Kasumi-1 (cell line): ENCODE measurements at places on chromosomes 1 and 21.

GRCh38 chr1:214542275-214543199, 8.9 kb downstream of the PTPN14 start:
- DNase-seq = no peak

DNA sequence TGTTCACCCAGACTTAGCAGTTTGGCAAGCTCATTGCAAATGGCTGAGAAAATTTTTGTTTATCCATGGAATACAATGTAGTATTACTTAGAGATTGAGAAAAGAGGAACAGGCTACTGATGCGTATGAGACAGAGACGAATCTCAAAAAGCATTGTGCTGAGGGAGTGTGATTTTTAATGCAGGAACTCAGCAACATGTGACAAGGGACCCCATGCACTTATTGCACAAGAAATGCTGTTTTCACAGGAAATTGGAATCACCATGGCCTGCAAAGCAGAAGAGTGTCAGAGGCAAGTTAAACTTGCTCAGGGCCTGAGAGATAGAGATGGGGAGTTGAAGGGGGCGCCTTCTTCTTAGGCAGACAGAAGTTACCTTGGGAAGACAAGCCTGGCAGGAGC, 32.6 kb upstream of the TLR5 start:
- peak; percentile 45 for DNase-seq

GRCh38 chr1:201377611-201378092, at the start of gene TNNT2:
TNNT2 (minus strand) TSS chr1:201377680; CDS start chr1:201373254, 4,426 bp downstream.
- no peak for DNase-seq

DNA sequence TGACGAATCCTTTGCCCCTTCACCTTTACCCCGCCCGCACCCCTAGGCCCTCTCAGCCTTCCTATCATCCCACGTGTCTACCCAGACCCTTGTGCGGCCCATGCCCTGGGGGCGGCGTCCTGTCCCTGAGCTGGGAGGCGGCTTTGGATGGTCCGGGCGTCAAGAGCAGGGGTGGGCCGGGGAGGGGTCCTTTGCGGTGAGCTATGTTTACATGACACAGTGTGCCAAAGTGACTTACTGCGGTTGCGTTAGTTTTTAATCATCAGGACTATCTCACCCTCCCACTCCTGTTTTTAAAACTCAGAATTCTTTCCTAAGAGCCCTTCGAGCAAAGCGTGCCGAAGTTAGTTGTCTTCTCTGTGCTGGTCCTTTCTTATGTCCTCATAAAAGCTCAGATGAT, 144.6 kb downstream of the PGBD5 start:
- no peak for DNase-seq
